ENCODE measurements at places on chromosomes 1 and 21.

DNA sequence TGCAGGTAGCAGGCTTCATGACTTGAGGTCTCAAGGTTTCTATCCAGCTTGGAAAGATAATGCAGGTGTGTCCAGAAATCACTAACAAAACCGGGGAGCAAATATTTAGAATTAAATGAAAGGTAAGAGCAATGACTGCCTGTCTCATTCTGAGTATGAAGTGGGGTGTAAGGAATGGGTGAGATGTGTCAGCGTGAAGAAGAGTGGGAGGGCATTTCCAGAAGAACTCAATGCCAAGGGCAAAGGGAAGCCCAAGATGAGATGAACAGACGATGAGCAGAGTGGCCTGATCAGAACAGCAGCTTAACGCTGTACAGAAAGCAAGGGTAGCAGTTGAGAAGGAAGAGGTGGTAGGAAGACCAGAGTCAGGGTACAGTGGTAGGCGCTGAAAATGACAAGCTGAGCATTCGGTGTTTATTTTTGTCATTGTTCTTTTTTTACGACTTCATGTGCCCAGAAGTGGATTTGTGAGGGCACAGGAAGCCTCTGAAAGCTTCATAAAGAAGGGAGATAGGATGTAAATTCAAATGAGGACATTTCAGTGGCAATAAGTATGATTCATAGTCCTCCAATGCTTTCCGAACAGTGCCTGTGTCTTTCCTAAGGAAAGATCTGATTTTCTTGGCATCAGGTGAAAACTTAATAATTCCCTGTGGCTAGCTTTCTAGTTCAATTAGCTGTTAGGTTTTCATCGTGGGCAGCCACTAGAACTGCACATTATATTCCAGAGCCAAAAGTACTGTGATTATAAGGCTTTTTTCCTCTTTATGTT lies 190.5 kb downstream of the APP start:
- DNase-seq = no peak

DNA sequence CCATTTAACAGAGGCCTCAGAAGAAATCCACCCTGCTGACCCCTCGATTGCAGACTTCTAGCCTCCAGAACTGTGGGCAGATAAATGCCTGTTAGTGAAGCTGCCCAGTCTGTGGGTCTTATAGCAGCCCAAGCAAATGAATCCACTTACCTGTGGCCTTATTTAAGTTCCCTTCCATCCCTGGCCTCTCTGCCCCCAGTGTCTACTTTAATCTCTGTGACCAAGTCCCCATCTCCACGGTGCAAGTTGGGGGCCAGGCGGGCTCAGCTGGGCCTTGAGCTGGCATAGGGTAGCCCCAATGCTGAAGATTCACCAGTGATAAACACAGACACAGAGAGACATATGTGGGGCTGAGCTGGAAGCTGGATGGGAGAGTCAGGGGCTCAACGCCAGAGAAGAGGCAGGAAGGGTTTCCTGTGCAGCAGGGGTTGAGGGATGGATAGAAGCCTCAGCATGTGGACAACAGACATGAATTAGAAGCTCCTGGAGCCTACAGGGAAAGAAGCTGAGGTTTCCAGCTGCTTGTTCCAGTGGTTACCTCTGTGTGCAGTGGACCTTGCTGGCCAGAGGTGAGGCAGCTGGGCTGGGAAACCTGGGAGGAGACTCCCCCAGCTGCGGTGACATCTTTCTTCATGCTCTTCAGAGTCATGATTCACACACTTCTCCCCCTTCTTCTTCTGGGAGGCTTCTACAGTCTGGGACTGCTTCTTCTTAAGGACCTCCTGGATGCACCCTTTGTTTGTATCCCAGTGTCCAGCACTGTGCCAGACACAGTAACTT lies 13.4 kb upstream of the B3GALT5 start:
- no peak for DNase-seq

DNA sequence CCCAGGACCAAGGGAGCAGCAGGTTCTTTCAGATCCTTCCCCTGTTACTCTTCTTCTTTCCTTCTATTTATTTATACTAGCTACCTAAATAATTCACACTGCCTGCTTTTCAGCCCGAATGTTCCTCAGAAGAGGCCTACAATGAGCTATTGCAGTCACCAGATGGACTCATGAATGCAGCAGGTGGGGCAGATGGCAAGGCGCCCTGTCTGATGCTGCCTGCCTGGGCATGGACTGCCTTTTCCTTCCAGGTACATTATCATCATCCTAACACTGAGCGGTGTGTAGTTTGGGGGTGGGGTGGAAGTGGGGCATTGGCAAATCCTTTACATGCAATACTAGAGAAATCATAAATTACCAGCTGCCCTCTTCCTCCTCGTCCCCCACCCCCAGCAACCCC lies 17.6 kb downstream of the ESRRG start:
- DNase-seq = no peak

DNA sequence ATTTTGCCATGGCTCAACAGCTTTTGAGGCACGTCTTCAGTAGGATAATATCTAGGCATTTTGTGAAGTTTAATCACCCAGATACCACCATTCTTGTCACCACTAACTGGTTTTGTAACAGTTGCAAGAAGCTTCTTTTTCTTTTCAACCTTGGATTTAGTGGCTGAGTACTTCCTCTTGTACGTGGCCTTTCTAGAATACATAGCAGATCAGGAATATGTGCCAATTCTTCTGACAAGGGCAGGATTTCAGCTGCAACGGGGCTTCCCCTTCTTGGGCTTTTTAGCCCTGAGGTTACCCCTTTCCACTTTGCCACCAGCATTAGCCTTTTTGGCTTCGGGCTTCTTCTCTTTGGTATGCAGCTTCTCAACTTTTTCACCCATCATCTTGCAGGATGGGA lies 79.3 kb upstream of the WARS2 start:
- DNase-seq = no peak

- DNase-seq = no peak
Measured at GRCh38 chr21:46214478-46215340, 13.9 kb downstream of the LSS start.

- DNase-seq = peak; percentile 22
Measured at GRCh38 chr1:34267326-34267725, 90.6 kb downstream of the C1orf94 start.

DNA sequence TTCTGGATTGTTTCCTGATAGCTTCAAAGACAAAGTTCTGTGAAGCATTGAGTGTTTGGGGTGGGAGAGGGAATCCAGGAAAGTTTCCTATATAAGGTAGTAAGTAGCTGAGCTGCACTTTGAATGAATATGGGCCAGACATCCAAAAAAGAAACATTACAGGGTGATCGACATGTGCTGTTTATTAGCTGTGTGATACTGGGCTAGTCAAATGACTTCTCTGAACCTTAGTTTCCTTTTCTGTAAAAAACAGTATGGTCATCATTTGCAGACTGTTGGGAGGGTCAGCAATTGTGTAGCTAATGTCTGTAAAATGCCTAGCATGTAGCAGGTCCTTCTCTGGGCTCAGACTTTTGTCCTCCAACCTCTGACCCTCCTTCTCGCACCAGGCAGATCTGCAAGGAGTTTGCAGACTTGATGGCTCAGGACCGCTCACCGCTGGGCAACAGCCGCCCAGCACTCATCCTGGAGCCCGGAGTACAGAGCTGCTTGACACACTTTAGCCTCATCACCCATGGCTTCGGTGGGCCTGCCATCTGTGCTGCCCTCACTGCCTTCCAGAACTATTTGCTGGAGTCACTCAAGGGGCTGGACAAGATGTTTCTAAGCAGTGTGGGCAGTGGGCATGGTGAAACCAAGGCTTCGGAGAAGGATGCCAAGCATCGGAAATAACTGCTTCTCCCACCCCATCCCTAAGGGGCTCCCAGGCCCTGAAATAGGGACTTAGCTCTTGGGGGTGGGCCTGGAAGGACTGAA lies 21.1 kb downstream of the TFAP2E start:
- DNase-seq = no peak
